ENCODE measurements at places on chromosomes 12 and 14. TPM values are rescaled to one million over a fixed set of nuclear protein-coding genes. Genes with fewer than 3 reads are reported as not detected.

RBP5 gene
- 54.0 TPM for polyA plus RNA-seq

SIRT4 gene
- 3.3 TPM for polyA plus RNA-seq

DNA sequence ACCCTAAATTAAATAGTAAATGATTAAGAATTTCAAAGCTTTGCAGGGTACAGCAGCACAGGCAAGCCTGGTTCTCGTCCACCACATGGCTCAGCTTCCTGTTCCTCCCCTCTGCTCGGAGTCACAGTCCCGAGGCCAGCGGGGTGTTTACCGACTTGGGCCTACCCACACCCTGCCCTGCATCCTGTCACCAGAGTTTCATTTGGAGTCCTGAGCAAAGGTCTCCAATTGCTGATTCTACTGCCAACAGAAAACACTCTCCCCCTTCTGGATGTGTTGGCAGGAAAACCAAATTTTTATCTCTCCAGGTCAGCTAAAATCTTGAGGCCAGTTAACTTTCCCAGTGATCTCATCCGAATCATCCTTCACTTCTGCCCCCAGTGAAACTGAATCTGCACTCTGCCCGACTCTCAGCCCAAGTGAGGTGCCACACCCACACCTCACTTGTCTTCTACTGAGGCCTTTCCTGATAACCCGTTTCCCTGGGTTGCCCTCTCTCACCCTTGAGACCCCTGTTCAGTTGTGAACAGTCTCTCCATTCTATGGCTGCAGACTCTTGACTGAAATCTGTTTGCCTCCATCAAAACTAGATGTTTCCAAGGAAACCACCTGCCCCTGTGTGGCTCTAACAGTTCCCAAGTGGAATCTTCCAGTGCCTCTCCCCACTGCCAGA is 71.2 kb downstream of the VCPKMT start:
- peak; percentile 20 for DNase-seq

DNA sequence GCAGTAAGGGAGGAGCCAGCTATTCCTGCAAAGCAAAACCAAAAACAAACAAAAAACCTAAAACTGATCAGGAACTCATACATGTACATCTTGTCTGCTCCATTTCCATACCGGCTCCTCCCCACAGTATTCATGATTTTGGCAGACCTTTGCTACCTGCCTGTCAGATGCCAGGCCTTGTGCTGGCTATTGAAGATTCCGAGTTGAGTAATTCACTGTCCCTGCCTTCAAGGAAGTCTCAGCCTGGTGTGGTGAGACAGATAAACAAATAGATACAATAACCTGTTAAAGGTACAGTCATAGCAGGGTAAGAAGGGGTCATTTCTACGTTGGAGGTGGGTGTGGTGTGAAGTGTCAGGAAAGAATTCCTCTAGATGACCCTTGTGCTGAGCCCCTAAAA is 42.7 kb downstream of the SUSD6 start:
- DNase-seq = no peak

GRCh38 chr12:102009796-102010195 is 52.0 kb downstream of the WASHC3 start:
- no peak for DNase-seq

GRCh38 chr12:89343127-89343526 is 9.2 kb downstream of the DUSP6 start:
- no peak for DNase-seq

- DNase-seq = no peak
Measured at GRCh38 chr14:32512813-32513212, 183.7 kb downstream of the AKAP6 start.

GRCh38 chr12:661720-662486 is 1.3 kb downstream of the NINJ2 start:
- DNase-seq = no peak

All from left kidney (tissue), 8 donors.